ENCODE measurements at places on chromosomes 3 and 15.

DNA sequence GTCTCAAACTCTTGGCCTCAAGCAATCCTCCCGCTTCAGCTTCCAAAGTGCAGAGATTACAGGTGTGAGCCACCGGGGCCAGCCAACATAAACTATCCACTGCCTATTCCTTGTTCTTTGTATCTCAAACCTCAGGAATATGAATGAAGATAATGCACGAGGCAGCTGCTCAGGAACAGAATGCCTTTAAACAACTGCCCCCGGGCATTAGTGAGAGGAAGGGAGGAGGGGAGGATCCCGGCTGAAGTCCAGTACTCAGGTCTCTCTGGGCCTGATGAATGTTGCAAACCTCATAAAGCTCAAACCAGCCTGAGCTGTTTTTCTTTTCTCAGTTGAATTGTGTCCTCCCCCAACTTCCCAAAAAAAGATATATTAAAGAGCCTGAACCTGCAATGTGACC lies 26.9 kb upstream of the MTMR14 start:
- no peak for DNase-seq

DNA sequence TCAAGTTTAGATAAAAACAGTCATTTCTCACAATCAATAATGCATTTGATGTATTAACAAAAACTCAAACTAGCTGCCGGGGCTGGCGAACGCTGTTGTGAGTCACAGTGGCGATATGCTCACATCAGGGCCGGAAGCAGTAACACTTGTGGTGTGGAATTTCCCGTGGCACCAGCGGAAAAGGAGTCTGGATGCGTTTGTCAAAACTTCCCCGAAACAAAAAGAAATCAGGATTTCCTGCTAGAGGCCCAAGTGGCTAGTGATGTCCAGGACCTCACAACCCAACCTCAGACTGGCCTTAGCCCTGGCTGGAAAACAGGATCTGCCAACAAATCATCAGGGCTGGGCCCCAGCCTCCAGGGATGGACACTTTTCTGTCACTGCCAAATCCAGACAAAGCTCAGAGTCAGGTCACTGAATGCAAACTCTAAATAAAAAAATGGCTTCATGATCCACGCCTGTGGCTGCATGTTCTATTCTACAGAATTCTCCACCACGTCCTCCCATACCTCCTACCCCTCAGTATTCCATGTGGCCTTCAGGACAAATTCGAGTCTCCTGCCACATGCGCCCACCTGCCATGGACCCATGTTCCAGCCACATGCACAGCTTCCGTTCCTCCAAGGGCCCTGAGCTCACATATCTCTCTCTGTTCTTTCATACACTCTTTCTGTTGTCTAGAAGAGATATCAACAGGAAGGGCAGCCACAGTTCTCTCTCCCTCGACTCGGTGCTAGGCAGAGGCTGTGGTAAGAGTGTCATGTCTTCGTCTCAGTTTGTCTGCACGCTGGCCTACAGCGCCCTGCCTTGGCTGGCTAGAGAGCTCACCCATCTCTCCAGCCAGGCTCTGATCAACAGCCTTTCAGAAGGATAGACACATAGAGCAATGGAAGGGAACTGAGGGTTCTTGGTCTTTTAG lies 35.4 kb downstream of the EHD4 start:
- no peak for DNase-seq

- DNase-seq: no peak
These were observed 94.1 kb downstream of the PLSCR2 start for GRCh38 chr3:146375219-146375618.

- no peak for DNase-seq
These were observed 6.7 kb downstream of the FAM162A start for GRCh38 chr3:122390665-122391064.

GRCh38 chr3:181212271-181212670 lies 222.7 kb upstream of the DNAJC19 start:
- DNase-seq: no peak

DNA sequence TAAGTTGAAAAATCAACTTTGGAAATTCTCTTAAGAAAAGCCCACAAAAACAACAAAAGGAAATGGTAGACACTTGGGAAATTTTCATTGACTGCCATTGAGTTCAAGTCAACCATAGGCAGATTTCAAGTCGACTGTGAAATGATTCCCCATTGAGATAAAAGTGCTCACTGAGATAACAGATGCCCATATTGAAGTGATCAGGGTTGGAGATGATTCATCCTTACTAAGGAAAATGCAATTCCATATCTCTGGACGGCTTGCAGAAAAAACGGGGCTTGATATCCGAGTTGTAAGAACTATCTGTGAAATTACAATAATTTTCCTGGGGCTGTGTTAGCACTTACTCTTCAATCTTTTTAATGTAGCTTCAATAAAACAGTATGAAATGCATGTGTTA lies 373.1 kb upstream of the THRB start:
- no peak for DNase-seq

DNA sequence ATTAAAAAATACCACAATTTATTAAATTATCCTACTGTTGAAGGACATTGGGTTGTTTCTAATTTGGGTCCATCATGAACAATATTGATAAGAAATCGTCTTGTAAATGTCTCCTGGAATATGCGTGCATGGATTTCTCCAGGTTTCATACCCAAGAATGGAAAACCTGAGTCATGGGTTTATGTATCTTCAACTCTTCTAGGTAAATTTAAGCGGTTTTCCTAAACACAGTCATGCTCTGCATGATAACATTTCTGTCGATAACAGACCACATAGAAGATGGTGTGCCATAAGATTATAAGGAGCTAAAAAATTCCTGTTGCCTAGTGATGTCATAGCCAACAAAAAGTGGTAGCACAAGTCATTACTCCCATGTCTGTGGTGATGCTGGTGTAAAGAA lies 39.9 kb upstream of the SCN5A start:
- DNase-seq: no peak

GRCh38 chr15:63372753-63373152 lies 8.9 kb downstream of the CA12 start:
- no peak for DNase-seq

- DNase-seq: no peak
These were observed 253.6 kb downstream of the MAGI1 start for GRCh38 chr3:65785065-65785645.

DNA sequence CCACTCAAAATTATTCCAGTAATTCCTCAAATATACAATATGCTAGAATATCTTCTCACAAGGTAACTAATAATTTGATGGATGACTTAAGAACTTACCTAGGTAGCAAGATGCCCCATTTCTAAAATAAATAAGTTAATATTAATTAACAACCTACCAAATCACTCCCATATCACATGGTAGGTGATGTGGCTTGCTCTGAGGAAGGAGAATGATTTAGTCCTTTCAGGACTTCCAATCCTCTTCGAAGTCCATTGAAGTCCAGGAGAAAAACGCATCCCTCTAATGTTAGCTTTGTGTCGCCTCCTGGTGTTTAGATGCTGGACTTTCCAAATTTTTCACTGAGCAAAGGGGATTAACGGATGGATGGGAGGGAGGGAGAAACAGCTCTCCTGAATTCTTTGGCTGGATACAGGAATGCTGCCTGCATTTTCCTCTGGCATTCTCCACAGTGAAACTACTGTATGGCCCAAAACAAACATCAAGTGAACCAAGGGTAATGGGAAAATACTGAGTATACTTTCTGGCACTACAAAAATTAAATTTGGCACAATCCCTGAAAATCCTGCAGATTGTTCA lies 58.6 kb downstream of the PRICKLE2 start:
- DNase-seq: no peak

- DNase-seq: no peak
These were observed 101.9 kb upstream of the KCNMB2 start for GRCh38 chr3:178434206-178434805.

GRCh38 chr3:29576181-29576580 lies 295.3 kb downstream of the RBMS3 start:
- DNase-seq: no peak

GRCh38 chr15:61227950-61228936 lies 859 bp downstream of the RORA start:
- peak; percentile 35 for DNase-seq

DNA sequence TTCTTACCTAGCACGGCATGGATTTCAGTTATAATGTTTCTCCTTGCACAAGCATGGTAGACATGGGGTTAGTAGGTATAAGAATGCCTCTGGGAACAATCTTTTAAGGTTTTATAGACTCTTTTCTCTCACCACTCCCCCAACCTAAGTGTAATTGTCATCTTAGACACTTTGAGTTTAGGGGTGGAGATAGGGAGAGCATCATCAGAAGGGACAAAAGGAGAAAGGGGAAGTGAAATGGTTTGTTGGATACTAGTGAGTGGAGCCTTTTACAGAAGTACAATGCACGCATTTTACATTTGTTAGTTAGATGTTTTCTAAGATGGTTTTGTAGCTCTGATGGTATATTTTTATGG lies 189.2 kb downstream of the TP63 start:
- DNase-seq: no peak

GRCh38 chr3:138046085-138046484 lies 36.1 kb downstream of the CLDN18 start:
- no peak for DNase-seq

DNA sequence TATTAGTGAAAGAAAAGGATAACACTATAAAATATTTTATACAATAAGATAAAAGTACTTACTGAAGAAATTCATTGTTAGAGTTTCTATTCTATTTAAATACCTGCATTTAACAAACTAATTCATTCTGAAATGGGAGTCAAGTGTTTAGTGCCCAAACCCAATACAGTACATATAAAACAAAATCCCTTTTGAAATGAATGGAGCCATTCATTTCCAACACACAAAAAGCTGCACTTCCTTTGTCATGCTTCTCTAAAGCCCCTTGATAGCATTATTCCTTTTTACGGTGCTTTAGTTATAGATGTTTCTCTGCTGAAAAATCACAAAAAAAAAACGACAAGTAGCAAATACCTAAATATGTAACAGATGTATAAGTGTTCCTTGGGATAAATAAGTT lies 596.3 kb downstream of the ZIC1 start:
- DNase-seq: no peak

- no peak for DNase-seq
These were observed 137.9 kb downstream of the XXYLT1 start for GRCh38 chr3:195133013-195133412.

- DNase-seq: no peak
These were observed 235.1 kb upstream of the GAP43 start for GRCh38 chr3:115388166-115388565.

DNA sequence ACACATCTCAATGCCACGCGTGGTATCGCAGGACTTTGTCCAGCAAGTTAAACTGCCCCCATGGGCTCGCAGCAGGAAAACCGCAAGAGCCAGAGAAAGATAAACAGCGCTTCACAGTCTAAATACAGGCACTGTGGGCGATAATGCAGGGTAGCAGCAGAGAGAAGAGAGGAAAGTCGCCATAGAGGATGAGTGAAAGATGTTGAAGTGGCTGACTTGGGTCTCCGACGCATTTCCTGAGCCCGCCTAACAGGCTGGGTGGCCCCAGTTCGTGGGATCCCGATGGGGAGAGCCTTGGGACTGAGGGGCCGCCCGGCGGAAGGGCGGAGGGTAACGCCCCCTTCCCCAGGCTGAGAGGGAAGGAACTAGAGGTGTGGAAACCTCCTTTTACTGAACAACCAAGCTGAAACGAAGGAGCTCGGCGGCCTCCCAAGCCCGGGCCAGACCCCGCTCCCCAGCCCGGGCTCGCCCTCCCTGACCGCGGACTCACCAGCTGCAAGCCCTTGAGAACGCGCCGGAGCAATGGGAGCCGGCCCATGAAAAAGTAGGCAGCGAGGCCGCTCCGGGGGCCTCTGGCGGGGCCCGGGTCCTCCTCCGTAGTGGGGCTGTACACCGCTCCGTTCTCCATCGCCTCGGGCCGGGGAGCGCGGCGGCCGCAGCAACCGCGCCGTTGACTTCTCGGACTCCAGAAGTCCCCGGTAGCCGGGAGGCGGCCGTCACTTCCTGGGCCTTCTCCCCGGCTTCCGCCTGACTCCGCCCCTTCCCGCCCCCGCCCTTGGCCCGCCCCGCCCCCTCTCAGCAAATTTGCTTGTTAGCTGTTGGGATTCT lies at the start of gene CMTM6:
TSS of gene CMTM6 (minus strand) at position 735 of the 828 bp plus-strand sequence. CDS start at position 628, 107 bp downstream.
- DNase-seq: peak; percentile 92

DNA sequence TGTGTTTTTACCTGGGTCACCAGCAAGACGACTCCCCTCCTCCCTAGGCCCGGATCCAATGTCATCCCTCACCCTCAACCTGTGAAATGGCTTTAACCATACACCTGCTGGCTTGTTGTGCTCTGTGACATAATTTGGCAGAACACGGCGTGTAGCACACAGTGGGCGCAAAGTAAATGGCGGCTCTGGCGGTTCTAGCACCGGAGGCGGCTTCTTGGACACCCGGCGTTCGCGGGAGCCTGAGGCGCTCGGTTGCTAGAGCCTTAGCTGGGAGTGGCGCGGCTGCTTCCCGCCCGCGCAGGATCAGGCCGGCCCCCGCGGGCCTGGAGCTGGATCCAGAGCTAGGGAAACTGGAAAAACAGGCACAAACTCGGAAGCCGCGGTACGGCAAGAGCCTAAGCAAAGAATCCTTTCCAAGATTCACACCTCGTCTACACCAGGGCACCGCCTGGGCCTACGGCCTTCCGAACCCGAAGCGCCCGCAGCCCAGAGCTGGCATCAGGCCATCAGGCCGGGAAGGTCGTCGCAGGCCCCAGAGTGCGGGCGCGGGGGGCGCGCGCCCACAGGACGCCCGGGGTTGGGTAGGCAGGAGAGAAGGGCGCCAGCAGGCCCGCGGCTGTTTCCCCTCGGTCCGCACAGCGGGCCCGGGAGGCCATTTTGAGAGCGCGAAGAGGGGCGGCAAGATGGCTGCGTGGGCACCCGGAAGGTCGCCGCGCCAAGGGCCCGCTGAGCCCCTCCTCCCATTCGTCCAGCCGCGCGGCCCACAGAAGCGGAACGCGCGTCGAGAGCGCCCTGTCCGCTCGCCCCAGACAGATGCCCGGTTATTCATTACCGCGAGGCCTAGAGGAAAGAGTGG lies 43.9 kb upstream of the POLG start:
- peak; percentile 69 for DNase-seq

Measured in kidney (tissue), 22 donors.